ENCODE measurements at places on chromosomes 6 and 20.

GRCh38 chr6:29227235-29227634 is 56.5 kb downstream of the OR2J2 start:
- DNase-seq = no peak

- no peak for DNase-seq
These were observed 12.0 kb upstream of the GATA5 start for GRCh38 chr20:62487561-62488354.

DNA sequence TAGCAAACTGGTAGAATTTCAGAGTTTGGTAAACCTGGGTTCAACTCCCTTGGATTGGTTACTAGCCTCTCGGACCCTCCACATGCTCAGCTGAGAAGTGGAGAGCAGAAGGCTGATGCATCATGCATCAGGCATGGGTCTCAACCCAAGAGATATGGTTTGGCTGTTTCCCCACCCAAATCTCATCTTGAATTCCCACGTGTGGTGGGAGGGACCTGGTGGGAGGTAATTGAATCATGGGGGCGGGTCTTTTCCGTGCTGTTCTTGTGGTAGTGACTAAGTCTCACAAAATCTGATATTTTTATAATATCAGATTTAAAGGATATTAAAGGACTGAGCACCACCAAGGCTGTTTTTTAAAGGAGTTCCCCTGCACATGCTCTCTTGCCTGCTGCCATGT is 75.1 kb downstream of the PPP1R3G start:
- DNase-seq = no peak

- no peak for DNase-seq
These were observed 667.9 kb downstream of the EPM2A start for GRCh38 chr6:145067430-145067829.

DNA sequence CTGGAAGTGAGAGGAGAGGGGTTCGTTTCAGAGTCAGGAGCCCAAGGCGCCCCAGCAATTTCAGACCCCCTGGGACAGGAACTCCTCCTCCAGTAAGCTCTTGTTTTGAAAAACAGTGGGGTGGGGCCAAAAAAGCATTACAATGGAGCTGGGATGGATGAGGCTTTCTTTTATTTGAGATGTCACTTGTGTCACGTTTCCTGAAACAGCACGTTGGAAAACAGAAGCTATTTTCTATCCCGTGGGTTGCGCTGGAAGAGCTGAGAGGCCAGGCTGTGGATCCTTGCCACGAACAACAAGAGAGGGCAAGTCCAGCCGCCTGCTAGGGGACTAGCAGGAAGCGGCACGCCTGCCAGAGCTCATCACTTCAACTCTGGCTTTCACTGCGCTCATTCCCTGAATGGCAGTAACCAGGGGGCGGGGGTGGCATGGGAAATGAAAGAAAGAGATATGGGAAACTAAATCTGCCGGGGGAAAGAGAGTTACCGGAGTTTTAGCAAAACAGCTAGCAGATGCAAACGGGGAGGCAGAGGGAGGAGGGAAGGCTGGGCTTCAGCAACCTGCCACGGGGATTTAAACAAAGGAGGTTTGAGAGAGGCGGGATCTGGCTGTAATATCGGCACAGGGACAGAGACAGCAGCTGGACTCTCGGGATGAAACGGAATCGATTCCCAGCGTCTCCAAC is 34.6 kb downstream of the GCNT2 start:
- DNase-seq = no peak
